HCT116 (cell line): ENCODE measurements at places on chromosomes 7 and 10. TPM values are rescaled to one million over a fixed set of nuclear protein-coding genes. Genes with fewer than 3 reads are reported as not detected.

GRCh38 chr7:133699386-133699785 is 427.8 kb upstream of the LRGUK start:
- no peak for DNase-seq

- no peak for DNase-seq
Observed at GRCh38 chr10:129922598-129923123, 41.4 kb downstream of the EBF3 start.

- no peak for DNase-seq
Observed at GRCh38 chr7:5183899-5184298, 6.1 kb upstream of the WIPI2 start.

- DNase-seq = no peak
Observed at GRCh38 chr10:111873621-111874135, 309.9 kb downstream of the GPAM start.

GRCh38 chr10:69874449-69874848 is 72.7 kb downstream of the COL13A1 start:
- no peak for DNase-seq

- DNase-seq = no peak
Observed at GRCh38 chr7:7351832-7352231, 169.5 kb downstream of the C1GALT1 start.

DNA sequence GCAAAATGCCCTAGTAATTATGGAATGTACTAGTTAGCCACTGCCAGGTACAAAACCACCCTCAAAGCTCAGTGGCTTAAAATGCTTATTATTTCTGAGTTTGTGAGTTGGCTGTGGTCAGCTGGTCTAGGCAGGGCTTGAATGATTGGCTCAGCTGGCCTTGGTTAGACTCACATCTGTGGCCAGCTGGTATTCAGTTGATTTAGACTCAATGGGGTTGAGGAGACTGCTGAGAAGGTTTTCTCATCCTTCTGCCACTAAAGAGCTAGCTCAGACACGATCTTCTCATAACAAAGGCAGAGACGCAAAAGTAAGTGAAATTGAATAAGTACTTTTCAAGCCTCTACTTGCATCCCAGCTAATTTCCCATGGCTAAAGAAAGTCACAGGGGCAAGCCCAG is 57.1 kb upstream of the CYP2C18 start:
- DNase-seq = no peak

DNA sequence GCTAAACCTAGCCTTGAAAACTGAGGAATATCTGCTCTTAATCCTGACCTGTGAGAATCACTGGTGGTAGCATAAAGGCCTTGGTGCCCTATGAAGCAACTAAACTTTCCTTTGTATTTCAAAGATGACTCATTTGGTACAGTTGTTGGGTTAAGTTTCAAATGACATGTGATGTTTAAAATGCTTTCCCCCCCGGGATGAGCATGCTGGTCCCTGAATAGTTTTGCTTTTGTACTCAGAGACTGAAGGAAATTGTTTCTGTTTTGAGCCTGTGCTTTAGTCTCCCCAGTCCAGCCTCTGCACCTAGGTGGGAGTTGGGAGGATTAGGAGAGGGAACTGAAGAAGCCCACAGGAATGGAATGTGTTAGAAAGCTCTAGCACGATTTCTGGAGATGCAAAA is 258.9 kb upstream of the NPY start:
- DNase-seq = no peak

GRCh38 chr10:70109064-70109729 is 23.4 kb downstream of the AIFM2 start:
- DNase-seq = no peak

- peak; percentile 34 for DNase-seq
Observed at GRCh38 chr7:91784469-91784868, 96.0 kb downstream of the MTERF1 start.

- DNase-seq = no peak
Observed at GRCh38 chr7:22318376-22318775, 38.6 kb downstream of the RAPGEF5 start.

- no peak for DNase-seq
Observed at GRCh38 chr7:116438267-116438666, 61.3 kb upstream of the CAV2 start.

DNA sequence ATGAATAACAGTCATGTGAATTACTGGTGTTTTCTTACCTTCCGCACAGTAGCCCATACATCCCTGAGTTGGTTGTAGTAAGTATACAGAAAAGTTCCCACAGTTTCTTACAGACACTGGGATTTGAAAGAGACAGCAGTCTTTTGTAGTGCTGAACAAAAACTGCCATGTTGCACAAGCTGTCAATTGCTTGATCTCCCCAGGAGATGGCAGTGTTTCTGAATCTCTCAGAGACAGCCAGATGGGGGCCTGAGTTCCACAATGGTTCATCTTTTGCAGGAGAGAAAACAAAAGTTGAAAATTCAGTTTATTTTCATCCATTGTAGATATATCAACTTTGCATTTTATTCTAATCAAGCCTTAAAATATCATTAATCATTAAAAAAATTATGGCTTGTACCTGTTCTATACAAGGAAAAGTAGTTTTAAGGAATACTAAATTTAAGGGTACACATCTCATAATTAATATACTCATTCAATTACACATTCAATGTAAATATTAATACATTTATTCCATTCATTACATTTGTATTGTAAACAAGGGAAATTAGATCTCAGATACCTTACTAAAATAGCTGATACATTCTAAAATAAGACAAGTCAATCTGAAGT is 14.5 kb downstream of the VWDE start:
- DNase-seq = peak; percentile 43

DNA sequence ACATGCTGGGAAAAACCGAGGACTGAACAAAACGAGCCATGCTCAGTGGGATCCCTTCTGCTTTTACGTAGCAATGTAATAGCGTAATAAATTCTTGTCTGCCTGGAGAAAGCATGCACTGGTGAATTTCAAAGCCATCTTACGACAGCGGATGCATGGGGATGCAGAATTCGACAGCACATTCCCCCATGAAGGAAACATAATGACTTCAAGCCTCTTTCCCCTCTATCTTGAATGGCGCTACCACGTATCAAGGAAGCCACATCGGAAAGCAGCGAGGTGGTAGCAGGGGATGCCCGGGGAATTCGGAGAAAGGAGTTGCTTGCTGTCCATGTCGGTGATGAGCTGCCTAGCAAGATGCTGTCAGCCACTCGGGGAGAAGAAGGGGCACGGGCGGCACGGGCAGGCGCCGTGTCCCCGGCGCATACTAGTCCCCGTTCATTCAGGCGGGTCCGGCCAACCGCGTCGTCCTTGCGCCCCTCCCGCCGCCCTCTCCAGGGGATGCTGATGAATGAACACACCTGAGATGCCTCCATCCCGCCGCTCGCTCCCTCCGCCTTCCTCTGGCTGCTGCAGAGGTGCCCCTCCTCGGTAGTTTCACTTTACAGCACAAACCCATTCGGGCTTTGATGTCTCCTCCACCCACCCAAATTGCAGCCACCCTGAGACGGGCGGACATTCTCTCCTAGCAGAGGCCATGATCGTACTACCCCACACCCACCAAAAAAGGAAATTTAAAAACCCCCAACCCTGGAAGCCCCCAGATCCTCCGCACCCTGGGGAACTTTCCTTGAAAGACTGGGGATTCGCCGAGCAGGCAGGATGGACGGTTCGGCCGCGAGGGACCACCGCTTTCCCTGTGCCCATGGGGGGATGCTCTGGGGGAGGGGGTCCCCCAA is 644 bp downstream of the SORBS1 start:
- no peak for DNase-seq

- DNase-seq = no peak
Observed at GRCh38 chr10:12431151-12432101, 82.1 kb downstream of the CAMK1D start.

DNA sequence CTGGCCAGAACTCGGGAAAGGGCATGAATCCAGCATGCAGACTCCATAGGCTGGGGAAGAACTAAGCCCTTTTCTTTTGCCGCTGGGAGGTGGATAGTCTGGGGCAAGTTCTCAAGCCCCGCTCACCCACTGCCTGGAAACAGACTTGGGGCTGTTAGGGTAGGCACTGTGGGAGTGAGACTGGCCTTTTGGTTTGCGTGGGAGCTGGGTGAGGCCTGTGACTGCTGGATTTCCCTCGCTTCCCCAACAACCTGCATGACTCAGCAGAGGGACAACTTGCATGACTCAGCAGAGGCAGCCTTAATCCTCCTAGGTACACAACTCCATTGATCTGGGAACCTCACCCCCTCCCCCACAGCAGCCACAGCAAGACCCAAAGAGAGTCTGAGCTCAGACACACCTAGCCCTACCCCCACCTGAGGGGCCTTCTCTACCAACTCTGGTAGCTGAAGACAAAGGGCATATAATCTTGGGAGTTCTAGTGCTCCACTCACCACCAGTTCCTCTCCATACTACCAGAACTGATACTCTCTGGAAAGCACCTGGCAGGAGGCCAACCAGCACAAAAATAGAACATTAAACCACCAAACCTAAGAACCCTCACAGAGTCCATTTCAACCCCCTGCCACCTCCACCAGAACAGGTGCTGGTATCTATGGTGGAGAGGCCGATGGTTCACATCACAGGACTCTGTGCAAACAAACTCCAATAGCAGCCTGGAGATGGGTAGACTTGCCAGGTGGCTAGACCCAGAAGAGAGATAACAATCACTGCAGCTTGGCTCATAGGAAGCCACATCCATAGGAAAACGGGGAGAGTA is 81.4 kb upstream of the LAMB4 start:
- peak; percentile 39 for DNase-seq

DNA sequence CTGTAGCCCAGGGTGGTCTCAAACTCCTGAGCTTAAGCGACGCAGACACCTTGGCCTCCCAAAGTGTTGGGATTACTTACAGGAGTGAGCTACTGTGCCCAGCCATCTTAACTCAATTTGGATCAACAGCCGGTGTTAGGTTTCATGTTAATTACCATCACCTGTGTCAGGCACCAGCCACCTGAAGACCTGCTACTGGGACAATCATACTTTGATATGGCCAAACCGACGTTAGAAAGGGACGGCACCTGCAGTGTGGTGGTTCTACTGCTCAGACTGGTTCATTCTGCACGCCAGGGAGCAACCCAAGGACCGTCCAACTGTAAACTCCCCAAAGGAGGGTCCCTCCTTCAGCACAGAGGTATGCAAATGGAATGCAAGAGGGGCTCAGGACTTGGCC is 74.2 kb upstream of the CYTH3 start:
- DNase-seq = no peak

DNA sequence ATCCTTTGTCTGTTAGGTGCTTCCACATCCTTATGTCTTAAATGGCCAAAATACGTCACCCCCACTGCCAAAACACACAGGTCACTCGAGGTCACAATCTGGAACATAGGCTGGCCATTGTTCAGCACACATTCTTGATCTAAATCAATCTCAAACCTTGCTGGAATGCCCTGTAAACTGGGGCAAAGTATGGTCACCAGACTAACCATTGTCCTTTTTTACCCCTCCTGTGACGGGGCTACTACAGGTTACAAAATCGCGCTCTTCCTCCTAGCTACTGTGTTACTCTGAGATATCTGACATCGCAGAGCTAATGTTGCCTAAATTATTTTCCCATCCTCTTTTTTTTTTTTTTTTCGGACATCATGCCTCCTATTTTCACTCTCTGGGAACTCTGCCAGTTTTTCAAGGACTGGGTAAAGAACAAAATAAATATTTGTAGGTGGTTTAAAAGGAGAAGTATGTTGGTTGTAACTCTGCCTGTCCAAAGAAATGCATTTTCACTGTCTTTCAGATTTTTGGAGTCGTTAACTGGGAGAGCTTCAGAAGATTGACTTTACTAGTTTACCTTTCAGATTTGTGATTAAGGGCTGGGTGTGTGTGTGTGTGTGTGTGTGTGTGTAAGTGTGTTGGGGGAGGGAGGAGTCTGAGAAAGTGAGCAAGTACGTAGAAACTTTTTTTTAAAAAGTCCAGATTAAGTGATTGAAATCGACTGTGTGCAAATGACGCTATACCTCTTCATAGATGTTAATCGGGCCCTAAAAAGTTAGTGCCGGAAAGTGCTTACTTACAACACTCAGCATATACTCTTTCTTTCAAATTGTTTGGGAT is 942 bp upstream of the KIAA1217 start:
- no peak for DNase-seq

DNA sequence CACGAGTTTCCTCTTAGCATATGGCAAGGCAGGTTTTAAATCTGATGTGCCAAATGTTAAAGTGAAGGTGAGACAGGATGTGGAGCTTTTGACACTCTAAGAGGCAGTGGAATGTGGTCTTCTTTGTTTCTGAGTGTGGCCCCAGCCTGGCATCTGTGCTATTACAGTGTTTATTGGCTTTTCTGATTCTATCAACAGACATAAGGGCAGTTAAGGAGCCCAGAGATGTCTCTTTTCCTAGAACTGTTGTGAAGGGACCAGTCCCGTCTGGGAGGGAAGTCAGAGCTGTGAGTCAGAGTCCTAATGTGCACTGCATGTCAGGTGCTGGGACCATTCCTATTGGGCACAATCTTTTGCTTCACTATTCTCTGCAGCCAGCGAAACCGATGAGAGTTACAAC is 32.5 kb downstream of the TRUB1 start:
- no peak for DNase-seq

DNA sequence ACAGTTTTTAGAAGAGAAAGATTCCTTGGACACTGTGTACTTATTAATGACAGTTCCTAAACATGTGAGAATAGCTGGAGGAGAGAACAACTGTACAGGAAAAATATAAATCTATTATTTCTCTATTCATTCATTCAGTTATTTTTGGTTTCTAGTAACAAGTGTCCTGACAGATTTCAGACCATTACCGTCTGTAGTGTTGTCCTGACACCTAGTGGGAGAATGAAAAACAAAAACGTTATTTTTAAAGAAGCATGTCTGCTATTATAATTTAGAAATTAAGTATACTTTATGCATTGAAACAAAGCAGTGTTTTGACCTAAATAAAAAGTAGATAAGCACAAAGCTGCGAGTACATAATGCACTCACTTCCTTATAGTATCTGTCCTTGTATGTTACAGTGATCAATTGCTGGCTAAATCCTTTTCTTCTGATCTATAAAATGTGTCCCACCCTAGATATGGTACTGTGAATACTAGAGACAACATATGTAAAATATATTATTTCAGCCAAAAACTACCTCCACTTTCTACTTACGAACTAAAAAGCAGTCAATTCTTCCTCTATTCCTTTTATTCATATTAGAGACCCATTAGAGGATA is 575.6 kb downstream of the ARL4A start:
- DNase-seq = peak; percentile 26

GRCh38 chr7:87837597-87837996 is 38.6 kb downstream of the SLC25A40 start:
- DNase-seq = no peak

GRCh38 chr10:130243015-130243414 is 106.8 kb downstream of the GLRX3 start:
- no peak for DNase-seq

GRCh38 chr10:71831646-71832552 is 19.2 kb downstream of the PSAP start:
- DNase-seq = no peak

The WNT8B gene
- total RNA-seq = not detected

The PNLIPRP2 gene
- total RNA-seq = 1.1 TPM

The AMZ1 gene
- not detected for total RNA-seq

The ANKRD30A gene
- total RNA-seq = not detected

The PRR15 gene
- total RNA-seq = 2.9 TPM

The IL6 gene
- total RNA-seq = not detected

The C7orf33 gene
- total RNA-seq = not detected

The TMEM213 gene
- not detected for total RNA-seq

The NPC1L1 gene
- 0.15 TPM for total RNA-seq

The PDGFA gene
- 44.7 TPM for total RNA-seq

The AMPH gene
- not detected for total RNA-seq

The BTBD16 gene
- 0.27 TPM for total RNA-seq

The MACC1 gene
- 9.8 TPM for total RNA-seq
